ENCODE measurements at places on chromosomes 7 and 10.

DNA sequence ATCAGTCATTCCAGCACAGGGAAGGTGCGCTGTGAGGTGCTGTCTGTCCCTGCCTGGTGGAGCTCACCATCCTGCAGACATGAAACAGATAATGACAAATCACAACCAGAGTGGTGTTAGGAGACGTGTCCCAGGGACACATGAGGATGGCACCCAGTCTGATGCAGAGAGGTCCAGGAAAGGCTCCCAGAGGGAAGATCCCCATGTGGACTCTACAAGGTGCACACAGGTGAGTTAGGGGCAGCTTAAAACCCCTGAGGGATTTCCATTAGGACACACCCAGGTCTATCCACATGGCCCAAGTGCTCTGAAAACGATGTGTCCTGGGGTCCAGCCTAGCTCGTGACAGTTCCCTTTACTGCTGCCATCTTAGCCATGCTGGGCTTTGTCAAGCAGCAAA, 91.4 kb downstream of the ADARB2 start:
- DNase-seq = no peak

GRCh38 chr10:25682203-25682851, 251.7 kb upstream of the MYO3A start:
- DNase-seq = no peak

GRCh38 chr7:71386152-71386785, 254.3 kb downstream of the GALNT17 start:
- no peak for DNase-seq

DNA sequence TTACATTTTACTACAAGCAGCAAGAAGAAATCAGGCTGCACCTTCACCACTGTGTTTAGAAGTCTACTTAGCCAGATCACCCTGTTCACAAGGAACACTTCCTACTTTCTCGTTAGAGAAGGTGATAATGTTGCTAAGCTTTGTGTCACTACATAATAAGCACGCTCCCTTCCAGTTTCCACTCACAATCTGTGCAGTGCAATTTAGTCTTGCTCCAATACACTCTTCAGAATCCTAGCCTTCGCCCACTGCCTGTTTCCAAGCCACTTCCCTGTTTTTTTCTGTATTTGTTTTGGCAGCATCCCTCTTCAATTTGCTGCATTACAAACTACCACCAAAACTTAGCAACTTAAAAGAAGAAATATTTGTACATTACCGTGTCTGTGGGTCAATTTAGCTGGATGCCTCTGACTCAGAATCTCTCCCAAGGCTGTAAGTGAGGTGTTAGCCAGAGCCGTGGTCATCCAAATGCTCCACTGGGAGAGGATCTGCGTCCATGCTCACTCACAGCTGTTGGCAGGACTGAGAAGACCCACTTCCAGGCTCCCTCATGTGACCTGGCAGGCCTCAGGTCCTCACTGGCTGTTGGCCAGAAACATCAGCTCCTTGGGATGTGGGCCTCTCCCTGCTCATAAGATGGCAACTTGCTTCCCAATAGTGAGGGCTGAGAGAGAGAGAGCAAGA, 110.4 kb downstream of the PON1 start:
- DNase-seq = no peak

DNA sequence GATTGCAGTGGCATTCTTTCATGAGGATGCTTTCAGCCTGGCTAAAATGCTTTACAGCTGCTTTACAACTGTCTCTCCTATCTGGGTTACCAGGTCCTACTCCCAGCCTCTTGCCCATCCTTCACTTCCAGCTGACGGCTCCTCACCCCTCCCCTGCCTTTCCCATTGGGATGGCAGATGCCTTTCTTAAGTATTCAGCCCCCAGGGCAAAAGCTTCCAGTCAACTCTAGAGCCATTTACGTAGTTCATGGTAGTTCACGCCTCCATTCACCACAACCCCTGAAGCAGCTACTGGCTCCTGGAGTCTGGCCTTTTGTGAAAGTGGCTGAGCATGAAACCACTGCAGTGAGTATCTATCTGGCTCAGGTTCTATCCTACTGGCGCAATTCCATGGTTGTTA, 17.2 kb upstream of the BMPER start:
- no peak for DNase-seq

DNA sequence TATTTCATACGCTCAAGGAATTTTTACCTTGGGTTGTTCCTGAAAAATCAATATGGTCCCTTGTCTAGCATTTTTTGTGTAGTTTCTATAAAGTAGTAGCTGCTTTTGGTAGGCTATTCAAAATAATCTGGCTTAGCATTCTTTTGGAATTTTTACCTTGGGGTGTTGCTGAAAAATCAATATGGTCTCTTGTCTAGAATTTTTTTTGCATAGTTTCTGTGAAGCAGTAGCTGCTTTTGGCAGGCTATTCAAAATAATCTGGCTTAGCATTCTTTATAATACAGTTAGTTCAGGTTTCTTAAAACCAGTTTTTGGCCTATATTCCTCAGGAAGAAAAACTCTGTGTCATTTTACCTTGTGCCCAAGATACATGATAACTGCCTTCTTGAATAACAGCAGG, 301.9 kb downstream of the SUGCT start:
- no peak for DNase-seq

- DNase-seq = no peak
Observed at GRCh38 chr10:100980311-100980710, 7.0 kb downstream of the MRPL43 start.

DNA sequence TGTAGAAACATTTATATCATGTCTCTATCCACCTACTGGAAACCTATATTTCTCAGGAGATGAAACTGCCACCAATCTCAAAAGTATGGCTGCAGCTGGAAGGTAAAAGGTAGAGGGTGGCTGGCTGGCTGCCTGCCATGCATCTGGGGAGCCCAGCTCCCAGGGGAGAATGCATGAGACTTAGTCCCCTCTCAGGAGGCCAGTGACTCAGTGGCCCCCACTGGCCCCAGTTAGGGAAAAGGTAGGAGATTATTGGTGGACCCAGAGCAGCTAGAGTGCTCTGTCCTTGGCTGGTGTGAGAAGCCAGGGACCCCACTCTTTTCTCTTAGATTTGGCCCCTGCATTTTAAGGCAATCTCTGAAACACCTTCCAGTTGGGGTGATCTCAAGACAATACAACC, 6.8 kb upstream of the NKX2-3 start:
- DNase-seq = no peak

GRCh38 chr10:4407783-4408182, 418.2 kb upstream of the AKR1E2 start:
- DNase-seq = no peak

- no peak for DNase-seq
Observed at GRCh38 chr10:78436706-78437406, 403.2 kb downstream of the RPS24 start.

DNA sequence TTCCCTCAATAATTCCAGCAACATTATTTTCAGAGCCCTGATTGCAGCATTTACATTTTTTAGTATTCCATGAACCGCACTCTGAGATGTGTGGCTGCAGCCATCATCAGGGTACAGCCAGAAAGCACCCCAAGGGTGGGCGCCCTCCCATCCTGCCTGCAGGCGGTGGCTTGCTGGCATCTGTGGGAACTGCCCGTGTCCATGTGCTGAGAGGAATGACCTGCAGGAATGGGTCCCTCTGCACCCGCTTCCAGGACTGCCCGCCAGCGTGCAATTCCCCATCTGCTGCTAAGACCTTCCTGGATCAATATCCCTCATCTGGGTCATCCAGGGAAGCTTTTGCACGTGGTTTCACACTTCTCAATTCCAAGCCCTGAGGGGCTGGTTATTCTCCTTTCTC, 32.8 kb upstream of the NUB1 start:
- DNase-seq = no peak

GRCh38 chr10:4102802-4103344, 317.9 kb upstream of the KLF6 start:
- DNase-seq = no peak

- no peak for DNase-seq
Observed at GRCh38 chr10:100065084-100065660, 16.5 kb downstream of the CPN1 start.

DNA sequence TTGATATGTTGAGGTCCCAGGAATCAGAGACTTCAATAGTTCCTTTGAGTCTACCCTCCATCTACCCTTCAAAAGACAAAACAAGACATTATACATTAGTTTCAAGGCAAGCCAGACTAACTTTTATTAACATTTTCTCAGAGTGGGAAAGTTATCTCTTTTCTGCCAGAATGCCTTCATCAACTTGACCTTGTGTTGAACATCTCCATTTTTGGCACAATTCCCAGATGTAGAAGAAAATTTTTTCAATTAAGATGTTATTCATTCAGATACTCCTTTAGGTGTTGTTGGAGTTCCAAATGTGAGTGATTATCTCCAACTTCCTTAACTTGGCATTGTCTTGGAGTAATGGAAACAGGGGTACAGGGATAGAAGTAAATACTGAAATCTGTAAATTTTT, 59.1 kb downstream of the NRF1 start:
- DNase-seq = no peak

DNA sequence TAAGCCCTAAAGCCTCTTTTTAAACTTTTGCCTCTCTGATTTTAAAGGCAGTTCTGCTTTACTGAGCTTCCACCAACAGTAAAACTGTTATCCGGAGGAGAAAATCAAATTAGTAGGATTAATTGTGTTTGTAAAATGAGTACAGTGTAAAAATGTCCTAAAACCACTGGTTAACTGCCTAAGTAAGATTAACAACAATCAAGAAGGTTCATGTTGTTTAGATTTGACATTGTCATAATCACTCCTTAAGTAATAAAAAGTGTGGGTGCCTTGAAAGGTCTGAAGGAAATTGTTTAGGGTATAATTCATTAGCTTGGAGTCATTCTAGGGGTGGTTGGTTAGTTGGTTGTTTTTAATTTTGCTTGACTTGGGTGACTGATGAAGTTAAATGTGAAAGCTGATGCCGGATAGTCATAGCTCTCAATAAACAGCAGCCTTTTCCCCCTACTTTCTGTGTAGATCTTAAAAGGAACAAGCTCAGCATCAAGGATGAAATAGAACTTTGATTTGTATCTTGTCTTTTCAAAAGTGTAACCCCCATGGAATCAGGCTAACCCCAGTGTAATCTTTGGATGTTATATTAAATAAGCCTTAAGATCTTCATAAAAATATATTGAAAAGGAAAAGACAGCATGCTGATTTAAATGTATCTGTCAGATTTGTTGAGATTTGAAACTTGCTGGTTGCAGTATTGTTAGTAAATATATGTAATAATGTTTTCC, 148.3 kb downstream of the ARID5B start:
- DNase-seq = no peak
